Heart right ventricle (tissue), 16 donors: ENCODE measurements at places on chromosomes 12 and 14. TPM values are rescaled to one million over a fixed set of nuclear protein-coding genes. Genes with fewer than 3 reads are reported as not detected.

Gene TAS2R46
- not detected for polyA plus RNA-seq

Gene B4GALNT1
- 5.3 TPM for polyA plus RNA-seq

Gene NEUROD4
- polyA plus RNA-seq = not detected

Gene DNAJC22
- not detected for polyA plus RNA-seq

Gene ADAM21
- polyA plus RNA-seq = not detected

Gene APPL2
- 15.2 TPM for polyA plus RNA-seq

Gene KRT73
- polyA plus RNA-seq = not detected

GRCh38 chr12:10358131-10358530, 31.7 kb downstream of the KLRK1 start:
- DNase-seq = no peak

- DNase-seq = no peak
Observed at GRCh38 chr12:51744235-51744634, 104.3 kb downstream of the FIGNL2 start.

DNA sequence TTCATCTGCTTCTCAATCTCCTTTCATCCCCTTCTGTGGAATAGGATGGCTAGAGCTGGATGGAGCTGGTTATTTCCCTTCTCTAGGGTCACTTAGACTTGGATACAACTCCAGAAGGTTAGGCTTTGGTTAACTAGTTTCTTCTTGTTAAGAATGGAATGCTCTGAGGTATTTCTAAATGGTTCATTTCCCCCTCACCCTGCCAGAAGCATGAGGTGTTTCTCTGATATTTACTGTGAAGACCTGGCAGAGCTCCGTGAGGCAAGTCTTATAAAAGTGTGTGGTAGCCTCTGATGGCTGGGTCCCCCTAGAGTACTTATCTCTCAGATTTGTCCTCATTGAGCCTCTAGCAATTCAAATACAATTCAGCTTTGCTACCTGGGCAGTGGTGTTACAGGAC, 207.9 kb downstream of the SLC16A7 start:
- no peak for DNase-seq

DNA sequence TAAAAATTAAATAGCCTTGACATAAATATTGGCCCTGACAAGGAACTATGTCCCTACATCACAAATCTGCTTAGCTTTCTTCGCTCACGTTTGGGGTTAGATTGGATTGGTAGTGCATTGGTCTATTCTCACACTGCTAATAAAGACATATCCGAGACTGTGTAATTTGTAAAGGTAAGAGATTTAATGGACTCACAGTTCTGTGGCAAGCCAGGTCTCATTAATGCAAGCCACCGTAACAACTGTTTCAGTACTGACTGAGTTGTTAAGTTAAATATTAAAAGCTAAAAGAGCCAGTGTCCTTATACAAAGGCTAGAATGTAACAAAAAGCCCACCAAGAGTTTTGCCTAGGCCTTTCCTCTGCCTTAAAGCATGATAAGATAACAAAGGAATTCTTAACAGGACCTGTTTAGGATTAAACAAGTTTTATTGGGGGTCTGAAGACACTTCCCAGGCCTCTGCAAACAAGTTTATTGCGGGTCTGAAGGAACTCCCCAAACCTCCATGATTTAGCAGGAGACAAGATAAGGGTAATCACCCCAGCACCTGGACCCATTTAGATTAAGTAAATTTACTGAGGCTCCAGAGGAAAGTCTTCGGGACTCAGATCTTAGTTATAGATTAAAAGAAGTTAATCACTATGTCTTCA, 88.2 kb upstream of the PTGDR start:
- DNase-seq = no peak

DNA sequence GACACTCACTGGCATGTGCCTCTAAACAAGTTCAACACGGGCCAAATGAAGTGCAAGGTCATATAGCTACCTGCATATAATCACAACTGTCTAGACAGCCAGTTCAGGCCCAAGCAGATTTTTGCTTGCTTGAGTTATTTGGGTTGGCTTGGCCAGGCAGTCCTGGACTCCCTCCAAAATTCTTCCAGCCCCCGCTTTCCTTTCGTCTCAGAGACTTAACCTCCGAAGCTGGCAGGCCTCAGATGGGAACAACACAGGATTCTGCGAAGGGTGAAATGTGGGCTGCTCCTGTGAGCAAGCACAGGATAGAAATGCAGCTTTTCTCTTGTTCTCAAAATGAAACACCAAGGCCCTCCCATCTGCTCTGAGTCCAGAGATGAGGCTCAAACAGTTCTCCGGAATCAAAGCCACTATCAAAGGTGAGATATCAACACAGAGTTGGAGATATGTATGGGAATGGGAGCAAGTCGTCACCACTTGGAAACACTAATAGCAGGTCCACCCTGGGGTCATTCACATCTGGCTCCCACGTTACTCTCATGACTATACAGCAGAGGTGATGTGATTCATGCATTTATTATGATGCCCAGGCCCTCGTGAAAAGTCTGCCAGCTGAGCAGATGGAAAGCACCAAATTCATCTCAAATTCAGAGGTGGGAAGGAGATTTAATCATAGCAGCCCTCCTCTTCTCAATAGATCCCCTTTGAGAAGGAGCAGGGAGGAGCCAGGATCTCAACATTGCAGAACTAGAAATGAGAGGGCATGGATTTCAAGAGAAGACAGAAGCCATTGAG, 389.8 kb downstream of the NUAK1 start:
- peak; percentile 62 for DNase-seq
